Vagina (tissue), 2 donors: ENCODE measurements at places on chromosomes 2 and 18. TPM values are rescaled to one million over a fixed set of nuclear protein-coding genes. Genes with fewer than 3 reads are reported as not detected.

WDR54 gene
- 8.8 TPM for total RNA-seq

DNA sequence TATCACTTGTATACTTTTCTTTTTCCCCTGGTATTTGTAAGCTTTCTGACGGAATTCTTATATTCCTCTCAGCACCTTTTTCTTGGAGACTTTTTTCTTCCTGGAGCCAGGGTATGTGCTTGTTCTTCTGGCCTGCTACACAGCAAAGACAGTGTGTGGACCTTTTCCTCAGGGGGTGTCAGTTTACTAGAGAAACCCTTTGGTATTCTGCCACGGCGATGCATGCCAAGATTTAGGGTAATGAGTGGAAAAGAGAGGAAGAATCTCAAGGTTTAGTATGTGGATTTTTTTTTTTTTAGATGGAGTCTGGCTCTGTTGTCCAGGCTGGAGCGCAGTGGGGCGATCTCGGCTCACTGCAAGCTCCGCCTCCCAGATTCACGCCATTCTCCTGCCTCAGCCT is 152.2 kb downstream of the PHLPP1 start:
- no peaks in the 10 kb centered on the region for H3K27me3 ChIP-seq
- H3K4me3 ChIP-seq, result no peak overlapping the region
- no peak overlapping the region for H3K27ac ChIP-seq
- H3K4me1 ChIP-seq, result no peaks in the 10 kb centered on the region
- no peak for DNase-seq

- H3K4me3 ChIP-seq, result no peak overlapping the region
Measured at GRCh38 chr18:5918205-5918858, 23.0 kb upstream of the TMEM200C start.

HOXD8 gene
- 10.3 TPM for total RNA-seq

- no peak overlapping the region for H3K27ac ChIP-seq
- H3K27me3 ChIP-seq, result no peaks in the 10 kb centered on the region
- no peaks in the 10 kb centered on the region for H3K4me1 ChIP-seq
- no peaks in the 10 kb centered on the region for H3K36me3 ChIP-seq
- no peak overlapping the region for H3K4me3 ChIP-seq
- DNase-seq, result no peak
Measured at GRCh38 chr2:177589186-177589585, 196.6 kb downstream of the AGPS start.

- H3K27ac ChIP-seq, result peak overlapping the region; percentile 34
- H3K4me1 ChIP-seq, result peaks cover 19% of the 10 kb centered on the region
- H3K4me3 ChIP-seq, result no peak overlapping the region
- no peaks in the 10 kb centered on the region for H3K27me3 ChIP-seq
Measured at GRCh38 chr18:25229920-25230319, 122.0 kb downstream of the ZNF521 start.

DNA sequence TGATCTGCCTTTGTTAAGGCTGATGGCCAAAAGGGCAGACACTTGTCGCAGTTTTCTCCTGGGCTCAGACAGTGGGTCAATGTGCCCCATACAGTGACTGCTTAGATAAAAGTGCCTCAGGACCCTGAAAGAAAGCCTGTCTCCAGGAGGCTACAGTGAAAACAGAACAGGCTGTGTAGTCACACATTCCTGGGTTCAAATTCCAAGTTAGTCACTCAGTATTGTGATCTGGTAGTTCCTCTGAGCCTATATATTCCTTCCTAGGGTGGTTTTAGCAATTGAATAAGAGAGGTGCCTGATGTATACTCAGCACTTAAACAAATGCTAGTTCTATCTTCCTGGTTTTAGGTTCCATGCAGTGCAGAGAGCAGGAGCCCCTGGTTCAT is 54.4 kb downstream of the RPL37A start:
- peaks cover 18% of the 10 kb centered on the region for H3K4me1 ChIP-seq
- no peak overlapping the region for H3K27ac ChIP-seq
- H3K4me3 ChIP-seq, result no peak overlapping the region

RAX gene
- total RNA-seq, result not detected

SERPINB2 gene
- total RNA-seq, result 25.5 TPM

C1QL2 gene
- not detected for total RNA-seq

DNA sequence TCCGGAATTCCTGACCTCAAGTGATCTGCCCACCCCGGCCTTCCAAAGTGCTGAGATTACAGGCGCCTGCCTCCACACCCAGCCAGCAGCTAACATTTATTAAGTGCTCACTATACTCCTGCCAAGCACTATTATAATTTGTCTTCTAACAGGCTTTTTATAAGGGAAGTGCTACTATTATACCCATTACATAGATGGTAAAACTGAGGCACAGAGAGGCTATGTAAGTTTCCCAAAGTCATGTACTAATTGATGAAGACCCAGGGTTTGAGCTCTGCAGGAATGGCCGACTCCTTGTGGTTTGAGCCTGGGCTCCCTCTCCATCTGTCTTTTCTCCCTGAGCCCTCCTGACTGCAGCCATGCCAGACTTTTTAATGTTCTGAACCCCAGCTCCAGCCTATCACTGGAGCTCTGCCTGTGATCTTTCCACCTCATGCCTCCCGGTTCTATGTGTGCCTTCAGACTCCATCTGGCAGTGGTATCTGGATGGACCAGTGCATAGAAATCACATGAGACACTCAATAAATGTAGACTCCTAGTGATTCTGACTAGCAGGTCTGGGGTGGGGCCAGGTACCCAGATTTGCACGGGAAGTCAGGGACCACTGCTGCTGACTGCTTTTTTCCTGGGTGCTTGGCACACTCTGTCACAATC is 197.1 kb downstream of the NEDD4L start:
- H3K4me3 ChIP-seq, result no peak overlapping the region
- H3K4me1 ChIP-seq, result no peaks in the 10 kb centered on the region
- H3K36me3 ChIP-seq, result no peaks in the 10 kb centered on the region

HSBP1L1 gene
- 32.2 TPM for total RNA-seq

CERKL gene
- not detected for total RNA-seq

DNA sequence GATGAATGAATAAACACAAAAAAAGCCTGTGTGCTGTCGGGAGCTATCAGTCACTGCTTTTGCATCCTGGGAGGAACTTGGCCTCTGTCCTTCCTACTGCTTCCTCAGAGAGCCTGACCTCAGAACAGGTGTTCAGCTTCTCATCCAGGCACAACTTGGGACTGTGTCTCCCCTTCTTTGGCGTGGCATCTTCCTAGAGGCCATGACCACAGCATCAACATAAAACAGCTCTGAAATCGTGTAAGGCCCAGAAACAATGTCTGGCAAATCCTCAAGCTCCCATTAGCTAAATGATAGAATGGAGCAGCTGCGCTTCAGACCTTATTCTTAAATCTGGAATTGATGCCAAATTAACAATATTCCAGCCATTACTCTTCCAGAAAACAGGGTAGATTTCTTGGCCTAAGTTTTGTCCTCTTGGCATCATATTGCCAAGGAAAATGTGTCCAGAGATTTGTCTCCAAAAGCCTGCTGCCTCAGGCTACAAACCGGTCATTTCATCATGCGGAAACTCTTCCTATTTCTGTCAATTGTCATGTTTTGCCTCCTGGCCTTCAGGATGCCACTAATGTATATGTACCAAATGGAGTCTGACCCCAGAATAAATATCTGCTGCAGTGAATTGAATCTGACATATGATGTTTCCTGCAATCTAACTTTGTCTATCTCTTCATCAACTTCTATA is 53.2 kb upstream of the RAB27B start:
- H3K4me3 ChIP-seq, result no peak overlapping the region
- no peaks in the 10 kb centered on the region for H3K36me3 ChIP-seq
- no peaks in the 10 kb centered on the region for H3K27me3 ChIP-seq
- H3K27ac ChIP-seq, result peak overlapping the region; percentile 57
- H3K4me1 ChIP-seq, result peaks cover 35% of the 10 kb centered on the region
- no peak for DNase-seq

DNA sequence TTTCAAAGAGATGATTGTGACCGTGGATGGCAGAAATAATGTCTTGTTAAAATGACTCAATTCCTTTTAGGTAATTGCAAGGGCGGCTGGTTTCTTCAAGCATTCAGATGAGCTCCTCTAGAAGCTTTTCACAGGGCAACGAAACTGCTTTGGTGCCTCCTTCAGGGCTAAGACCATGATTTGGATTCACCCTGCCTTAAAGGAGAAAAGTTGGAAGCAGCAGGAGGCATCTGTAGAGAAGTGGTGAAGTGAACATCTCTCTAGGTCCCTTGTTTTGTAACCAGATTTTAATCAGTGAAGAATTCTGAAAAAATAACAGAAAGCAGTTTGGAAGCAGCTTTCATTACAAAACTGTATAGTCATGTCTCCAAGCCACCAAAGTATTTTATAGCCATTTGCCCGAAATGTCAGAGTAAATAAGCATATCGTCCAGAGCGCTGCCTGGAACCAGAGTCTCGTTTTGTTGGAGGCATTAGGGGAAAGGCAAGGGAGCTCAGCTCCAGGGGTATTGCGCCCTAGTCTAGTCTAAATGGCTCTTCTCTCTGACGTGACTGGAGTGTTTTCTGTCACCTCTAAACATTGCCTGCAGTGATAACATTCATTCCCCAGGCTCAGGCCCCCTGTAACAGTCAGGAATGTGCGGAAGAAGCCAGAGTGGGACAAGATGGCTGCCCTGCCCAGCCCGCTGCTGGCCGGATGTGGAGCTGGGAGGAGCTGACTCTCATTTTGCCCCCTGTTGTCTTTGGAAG is 57.8 kb upstream of the ITGB6 start:
- no peaks in the 10 kb centered on the region for H3K27me3 ChIP-seq
- no peaks in the 10 kb centered on the region for H3K36me3 ChIP-seq
- DNase-seq, result no peak
- peaks cover 8% of the 10 kb centered on the region for H3K4me1 ChIP-seq
- no peak overlapping the region for H3K4me3 ChIP-seq

ACYP2 gene
- 10.8 TPM for total RNA-seq

AQP12A gene
- not detected for total RNA-seq

DOCK10 gene
- 9.8 TPM for total RNA-seq

ASPRV1 gene
- total RNA-seq, result 0.49 TPM

DNA sequence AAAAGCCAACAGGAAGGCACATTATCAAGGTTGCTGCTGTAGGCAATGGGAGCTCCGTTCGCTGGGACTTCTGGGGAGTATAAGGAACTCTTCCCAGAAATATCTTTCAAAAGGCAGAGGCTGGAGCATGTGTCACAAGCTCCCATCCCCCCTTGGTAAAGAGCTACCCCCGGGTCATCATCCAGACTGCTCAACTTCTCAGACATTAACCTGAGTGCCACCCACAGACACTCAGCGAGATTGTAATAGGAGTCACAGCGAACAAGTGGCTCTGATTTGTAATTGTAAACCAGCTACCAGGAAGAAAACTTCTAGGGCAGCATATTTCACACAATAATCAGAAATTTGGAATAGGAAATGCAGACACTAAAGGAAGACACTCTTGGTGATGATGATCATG is 290.2 kb upstream of the PARD3B start:
- no peak for DNase-seq
- H3K27ac ChIP-seq, result no peak overlapping the region
- H3K27me3 ChIP-seq, result no peaks in the 10 kb centered on the region
- no peak overlapping the region for H3K4me3 ChIP-seq

DNA sequence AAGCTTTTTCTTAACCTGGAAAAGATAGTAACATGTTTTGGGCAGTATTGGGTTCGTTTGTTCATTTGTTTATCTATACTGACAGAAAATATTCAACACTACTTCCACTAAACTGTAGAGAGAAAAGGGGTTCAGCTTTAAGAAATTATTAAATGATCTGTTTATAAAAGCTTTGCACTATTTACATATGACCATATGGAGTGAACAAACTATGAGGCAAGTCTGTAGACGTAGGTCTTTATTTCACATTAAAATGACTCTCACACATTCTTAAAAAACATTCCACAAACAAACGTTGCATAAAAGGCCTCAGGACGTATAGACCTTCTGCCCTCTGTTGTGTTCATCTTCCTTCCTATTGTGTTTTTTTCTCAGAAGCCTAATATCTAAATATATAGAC is 94.6 kb downstream of the CD226 start:
- H3K27ac ChIP-seq, result no peak overlapping the region
- no peak overlapping the region for H3K4me3 ChIP-seq
- DNase-seq, result no peak
- H3K27me3 ChIP-seq, result no peaks in the 10 kb centered on the region

DNA sequence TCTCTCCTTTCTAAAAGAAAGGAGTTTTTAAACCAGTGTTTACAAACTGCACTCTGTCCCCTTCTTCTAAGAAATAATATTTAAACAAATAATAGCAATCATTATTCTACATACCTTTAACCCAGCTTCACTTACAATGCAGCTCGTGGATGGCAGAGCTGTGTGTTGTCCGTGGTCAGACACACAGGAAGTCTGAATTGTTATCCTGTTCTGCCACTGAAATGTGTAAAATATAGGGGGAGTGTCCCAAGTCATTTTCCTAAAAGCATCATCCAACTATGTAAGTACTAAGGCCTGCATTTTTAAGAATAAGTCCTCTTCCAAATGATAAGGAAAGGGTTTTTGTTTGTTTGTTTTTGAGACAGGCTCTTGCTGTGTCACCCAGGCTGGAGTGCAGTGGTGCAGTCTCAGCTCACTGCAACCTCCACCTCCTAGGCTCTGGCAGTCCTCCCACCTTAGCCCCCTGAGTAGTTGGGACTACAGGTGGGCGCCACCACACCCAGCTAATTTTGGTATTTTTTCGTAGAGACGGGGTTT is 2.7 kb upstream of the PPP4R1 start:
- no peak for DNase-seq
- no peaks in the 10 kb centered on the region for H3K36me3 ChIP-seq
- no peak overlapping the region for H3K4me3 ChIP-seq
- H3K4me1 ChIP-seq, result peaks cover 21% of the 10 kb centered on the region
- no peaks in the 10 kb centered on the region for H3K27me3 ChIP-seq

- no peaks in the 10 kb centered on the region for H3K27me3 ChIP-seq
- H3K36me3 ChIP-seq, result no peaks in the 10 kb centered on the region
- H3K4me1 ChIP-seq, result no peaks in the 10 kb centered on the region
- no peak overlapping the region for H3K4me3 ChIP-seq
- DNase-seq, result no peak
Measured at GRCh38 chr18:70598406-70598805, 309.6 kb downstream of the SOCS6 start.

DNA sequence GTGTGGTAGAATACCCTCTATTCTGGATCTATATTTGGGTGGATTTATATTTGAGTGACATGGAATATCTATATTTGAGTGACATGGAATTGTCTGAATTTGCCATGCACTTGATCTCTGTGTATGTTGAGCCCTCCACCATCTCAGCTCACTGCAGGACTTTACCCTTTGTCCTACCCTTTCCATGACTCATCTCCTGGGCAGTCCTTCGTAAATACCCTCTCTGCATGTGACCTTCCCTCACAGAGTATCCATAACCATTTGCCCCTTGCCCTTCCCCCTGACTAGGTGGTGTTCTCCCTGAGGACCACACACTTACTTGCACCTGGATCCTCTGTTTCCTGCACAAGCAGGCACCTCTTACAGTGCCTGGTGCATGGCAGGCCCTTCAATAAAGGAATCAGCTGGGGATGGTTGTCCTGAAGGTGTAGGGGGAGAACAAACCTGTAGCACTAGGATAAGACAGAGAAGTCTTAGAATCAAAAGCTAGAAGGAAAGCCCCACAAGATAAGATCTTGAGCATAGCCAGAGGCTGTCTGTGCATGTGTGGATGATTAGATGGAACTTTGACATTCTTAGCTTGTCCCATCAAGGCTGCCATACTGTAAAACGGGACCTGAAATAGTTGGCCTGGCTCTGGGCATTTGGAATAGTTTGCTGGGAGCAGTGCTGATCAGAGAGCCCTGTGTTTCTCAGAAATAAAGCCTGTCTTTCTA is 230.4 kb downstream of the FHOD3 start:
- no peaks in the 10 kb centered on the region for H3K27me3 ChIP-seq
- no peak for DNase-seq
- no peaks in the 10 kb centered on the region for H3K4me1 ChIP-seq
- no peaks in the 10 kb centered on the region for H3K36me3 ChIP-seq
- no peak overlapping the region for H3K4me3 ChIP-seq
- no peak overlapping the region for H3K27ac ChIP-seq
